ENCODE measurements at places on chromosomes 16 and 17. TPM values are rescaled to one million over a fixed set of nuclear protein-coding genes. Genes with fewer than 3 reads are reported as not detected.

HNF1B gene
- polyA plus RNA-seq = not detected

DNA sequence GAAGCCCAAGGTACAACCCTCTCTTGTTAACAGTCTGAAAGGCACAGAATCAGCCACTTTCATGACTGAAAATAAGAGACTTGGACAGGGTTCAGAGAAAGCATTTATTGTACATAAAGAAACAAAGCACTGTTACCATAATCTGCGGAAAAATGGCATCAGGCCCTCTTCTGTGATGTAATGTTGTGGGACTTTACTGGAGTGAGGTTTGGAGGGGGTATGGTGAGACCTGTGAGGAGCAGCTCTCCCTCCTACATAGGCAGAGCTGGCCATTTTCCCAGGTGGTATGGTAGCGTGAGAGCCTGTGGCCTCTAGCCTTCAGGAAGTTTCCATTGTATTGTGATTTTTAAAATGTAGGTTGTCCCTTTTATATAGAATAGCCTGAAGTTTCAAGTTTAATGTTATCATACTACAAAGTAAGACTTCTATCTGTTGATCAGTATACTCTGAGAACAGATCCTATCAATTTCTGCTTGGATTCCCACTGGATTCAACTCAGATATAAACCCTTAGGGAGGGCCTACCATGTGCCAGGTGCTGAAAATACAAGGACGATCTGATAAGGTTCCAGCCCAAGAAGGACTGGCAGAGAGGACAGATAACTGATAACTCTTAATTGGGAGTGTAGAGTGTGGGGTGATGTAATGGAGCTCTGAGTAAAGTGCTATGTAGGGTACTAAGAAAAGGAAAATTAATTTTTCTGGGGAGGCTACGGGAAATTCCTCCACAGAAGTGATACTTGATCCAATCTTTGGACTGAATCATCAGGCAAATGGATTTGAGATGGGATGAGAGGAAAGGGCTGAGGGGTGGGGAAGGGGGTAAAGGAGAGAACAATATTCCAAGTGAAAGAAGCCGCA is 4.1 kb upstream of the YPEL2 start:
- peaks cover 44% of the 10 kb centered on the region for H3K4me1 ChIP-seq
- H3K4me3 ChIP-seq = no peak overlapping the region
- H3K27me3 ChIP-seq = no peaks in the 10 kb centered on the region
- DNase-seq = no peak
- no peaks in the 10 kb centered on the region for H3K36me3 ChIP-seq
- H3K27ac ChIP-seq = no peak overlapping the region

SLC52A1 gene
- polyA plus RNA-seq = 0.12 TPM

- H3K36me3 ChIP-seq = no peaks in the 10 kb centered on the region
- H3K4me1 ChIP-seq = no peaks in the 10 kb centered on the region
- DNase-seq = no peak
- H3K27ac ChIP-seq = no peak overlapping the region
These were observed 74.1 kb downstream of the SPECC1 start for GRCh38 chr17:20083156-20083859.

WSCD1 gene
- polyA plus RNA-seq = not detected

CSH2 gene
- not detected for polyA plus RNA-seq

DNA sequence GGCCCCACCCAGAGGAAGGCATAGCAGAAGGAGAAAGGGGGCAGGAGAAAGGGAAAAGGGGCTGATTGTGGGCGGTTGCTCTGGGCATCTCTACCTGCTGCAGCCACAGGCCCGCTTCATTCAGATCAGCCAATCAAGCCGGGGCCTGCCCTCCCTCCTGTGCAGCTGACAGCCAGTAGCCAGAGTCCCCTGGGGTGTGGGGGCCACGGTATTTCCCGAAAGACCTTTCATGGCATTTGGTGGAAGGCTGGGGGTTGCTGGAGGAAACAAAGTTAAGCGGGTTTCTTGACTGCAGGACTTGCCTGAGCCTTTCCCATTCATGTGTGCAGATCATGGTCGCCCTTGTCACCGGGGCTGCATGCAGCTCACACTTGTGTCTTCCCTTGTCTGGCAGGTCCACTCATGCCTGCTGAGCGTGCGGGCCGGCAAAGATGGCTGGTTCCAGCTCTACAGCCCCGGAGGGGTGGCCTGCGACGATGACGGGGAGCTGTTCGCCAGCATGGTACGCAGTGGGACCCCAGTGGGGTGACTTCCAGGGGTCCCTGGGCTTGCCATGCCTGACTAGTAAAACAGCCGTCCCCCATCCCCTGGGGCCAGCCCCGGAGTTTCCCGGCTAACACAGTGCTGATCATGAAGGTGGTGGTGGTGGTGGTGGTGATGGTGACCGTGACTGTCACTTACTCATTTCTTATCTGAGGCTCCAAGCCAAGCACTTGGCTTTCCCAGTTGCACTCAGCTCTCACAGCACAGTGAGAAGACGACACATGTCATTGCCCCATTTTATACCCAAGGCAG is 82.7 kb upstream of the PLCG2 start:
- H3K36me3 ChIP-seq = peaks cover 22% of the 10 kb centered on the region
- no peaks in the 10 kb centered on the region for H3K4me1 ChIP-seq
- H3K27me3 ChIP-seq = no peaks in the 10 kb centered on the region
- H3K27ac ChIP-seq = no peak overlapping the region
- H3K4me3 ChIP-seq = no peak overlapping the region

ZNF668 gene
- 8.7 TPM for polyA plus RNA-seq

KRT17 gene
- polyA plus RNA-seq = not detected

DNA sequence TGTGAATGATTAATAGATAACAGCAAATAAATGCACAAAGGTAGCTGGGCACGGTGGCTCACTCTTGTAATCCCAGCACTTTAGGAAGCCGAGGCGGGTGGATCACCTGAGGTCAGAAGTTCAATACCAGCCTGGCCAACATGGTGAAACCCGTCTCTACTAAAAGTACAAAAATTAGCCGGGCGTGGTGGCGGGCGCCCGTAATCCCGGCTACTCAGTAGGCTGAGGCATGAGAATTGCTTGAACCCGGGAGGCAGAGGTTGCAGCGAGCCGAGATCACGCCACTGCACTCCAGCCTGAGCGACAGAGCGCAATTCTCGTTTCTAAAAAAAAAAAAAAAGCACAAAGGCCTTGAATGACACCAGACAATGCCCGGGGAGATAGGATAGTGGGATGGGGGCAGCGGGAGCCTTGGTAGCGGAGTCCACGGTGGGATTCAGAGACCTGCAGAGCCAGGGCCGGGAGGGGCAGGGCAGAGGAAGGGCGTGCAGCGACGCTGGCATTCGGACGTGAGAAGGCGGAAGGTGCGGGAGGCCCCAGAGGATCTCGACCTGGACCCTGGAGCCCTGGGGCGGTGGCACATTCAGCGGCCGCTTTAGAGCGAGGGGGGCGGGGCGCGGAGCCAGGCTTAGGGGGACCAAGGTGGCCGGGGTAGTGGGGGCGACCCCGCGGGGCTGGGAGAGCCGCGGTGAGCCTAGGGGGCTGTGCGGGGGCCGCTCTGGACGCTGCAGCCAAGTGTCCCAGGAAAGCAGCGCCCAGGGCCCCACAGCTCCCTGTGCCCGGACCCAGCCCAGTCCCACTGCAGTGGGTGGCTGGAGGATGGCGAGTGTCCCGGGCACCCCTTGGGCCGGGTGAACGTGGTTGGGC is 999 bp upstream of the FLYWCH2 start:
- H3K27me3 ChIP-seq = no peaks in the 10 kb centered on the region
- H3K27ac ChIP-seq = peak overlapping the region; percentile 88
- peak overlapping the region; percentile 91 for H3K4me3 ChIP-seq
- no peaks in the 10 kb centered on the region for H3K36me3 ChIP-seq
- H3K4me1 ChIP-seq = peaks cover 7% of the 10 kb centered on the region

GRCh38 chr17:57638284-57638683 is 106.8 kb downstream of the CCDC182 start:
- H3K4me3 ChIP-seq = no peak overlapping the region
- no peaks in the 10 kb centered on the region for H3K27me3 ChIP-seq
- DNase-seq = no peak
- H3K27ac ChIP-seq = no peak overlapping the region
- no peaks in the 10 kb centered on the region for H3K36me3 ChIP-seq

- H3K4me1 ChIP-seq = no peaks in the 10 kb centered on the region
- H3K27me3 ChIP-seq = no peaks in the 10 kb centered on the region
- no peak for DNase-seq
- H3K36me3 ChIP-seq = no peaks in the 10 kb centered on the region
- H3K27ac ChIP-seq = no peak overlapping the region
These were observed 793 bp upstream of the IRX3 start for GRCh38 chr16:54287131-54288029.

DNA sequence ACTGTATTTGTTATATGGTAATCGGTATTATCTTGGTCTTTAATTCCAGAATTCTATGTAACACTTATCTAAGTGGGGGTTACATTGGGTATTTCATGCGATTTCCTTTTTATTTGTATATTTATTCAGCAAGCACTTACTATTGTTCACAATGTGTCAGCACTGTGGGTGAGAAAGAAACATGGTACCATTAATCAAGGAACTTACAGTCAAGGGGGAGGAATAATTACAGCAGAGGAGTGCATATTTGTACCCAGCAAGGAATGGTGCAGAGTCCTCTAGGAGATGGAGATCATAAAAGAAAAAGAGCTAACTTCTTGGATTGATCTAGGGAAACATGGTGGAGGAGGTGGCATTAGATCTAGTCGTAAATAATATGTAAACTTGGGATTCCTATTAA is 117.0 kb upstream of the KCNJ16 start:
- no peak overlapping the region for H3K4me3 ChIP-seq
- no peak for DNase-seq
- no peak overlapping the region for H3K27ac ChIP-seq

ABCC6 gene
- polyA plus RNA-seq = 0.18 TPM

DNA sequence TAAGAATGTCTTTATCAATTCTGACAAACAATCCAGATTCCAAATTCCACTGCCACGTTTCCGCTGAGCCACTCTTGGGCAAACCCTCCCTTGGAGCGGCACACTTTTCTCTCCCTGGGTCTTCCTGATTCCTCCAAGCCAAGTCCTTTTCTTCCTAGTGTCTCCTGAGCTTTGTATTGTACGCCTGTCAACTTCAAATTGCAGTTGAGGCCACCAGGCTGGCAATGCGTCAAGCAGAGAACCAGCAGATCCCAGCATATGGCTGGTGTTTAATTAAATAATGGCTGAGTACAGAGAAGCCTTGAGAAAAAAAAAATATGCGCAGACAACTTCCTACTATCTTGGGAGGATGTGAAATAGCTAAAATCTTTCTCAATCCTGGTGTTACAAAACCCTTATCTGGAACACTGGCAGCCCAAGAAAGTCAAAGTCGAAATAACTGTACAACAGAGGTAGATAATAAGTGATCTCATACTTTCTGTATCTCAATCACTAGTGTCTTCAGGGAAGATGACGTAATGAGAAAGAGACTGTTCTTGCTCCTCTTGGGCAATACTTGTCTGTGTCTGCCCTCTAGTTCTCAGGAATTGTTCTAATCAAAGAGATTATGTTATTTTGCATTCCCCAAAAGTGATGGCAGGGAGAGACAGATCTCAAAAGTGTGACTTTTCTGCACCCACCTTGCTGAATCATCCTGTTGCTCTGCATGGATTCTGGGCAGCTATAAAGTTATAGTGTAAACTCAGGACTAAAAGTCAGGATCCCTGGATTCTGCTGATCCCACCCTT is 15.0 kb downstream of the SMIM36 start:
- H3K4me1 ChIP-seq = no peaks in the 10 kb centered on the region
- H3K27ac ChIP-seq = no peak overlapping the region
- H3K27me3 ChIP-seq = no peaks in the 10 kb centered on the region
- H3K36me3 ChIP-seq = no peaks in the 10 kb centered on the region

GRCh38 chr16:88939245-88939971 is 37.6 kb downstream of the CBFA2T3 start:
- DNase-seq = no peak
- peaks cover 3% of the 10 kb centered on the region for H3K4me1 ChIP-seq
- no peaks in the 10 kb centered on the region for H3K36me3 ChIP-seq
- H3K27me3 ChIP-seq = peaks cover 48% of the 10 kb centered on the region
- H3K4me3 ChIP-seq = no peak overlapping the region

GRCh38 chr17:29835435-29836351 is 94.3 kb downstream of the SSH2 start:
- H3K27me3 ChIP-seq = no peaks in the 10 kb centered on the region
- H3K36me3 ChIP-seq = no peaks in the 10 kb centered on the region
- H3K4me3 ChIP-seq = no peak overlapping the region
- no peak for DNase-seq
- no peaks in the 10 kb centered on the region for H3K4me1 ChIP-seq

ZP2 gene
- polyA plus RNA-seq = not detected

VWA3A gene
- polyA plus RNA-seq = not detected

GRCh38 chr16:83888672-83889044 is 10.3 kb upstream of the MLYCD start:
- H3K36me3 ChIP-seq = no peaks in the 10 kb centered on the region
- H3K4me1 ChIP-seq = no peaks in the 10 kb centered on the region
- no peak for DNase-seq

FBXO39 gene
- not detected for polyA plus RNA-seq

TEDC2 gene
- polyA plus RNA-seq = 0.56 TPM

- H3K27ac ChIP-seq = peak overlapping the region; percentile 64
- no peak for DNase-seq
- H3K36me3 ChIP-seq = no peaks in the 10 kb centered on the region
- H3K4me1 ChIP-seq = no peaks in the 10 kb centered on the region
These were observed 107.6 kb upstream of the MED13 start for GRCh38 chr17:62172492-62173291.

- H3K4me3 ChIP-seq = no peak overlapping the region
- H3K27ac ChIP-seq = no peak overlapping the region
- H3K4me1 ChIP-seq = no peaks in the 10 kb centered on the region
- DNase-seq = no peak
- H3K36me3 ChIP-seq = peaks cover 52% of the 10 kb centered on the region
- no peaks in the 10 kb centered on the region for H3K27me3 ChIP-seq
These were observed 12.6 kb downstream of the UBN1 start for GRCh38 chr16:4859900-4860255.

CDH15 gene
- polyA plus RNA-seq = not detected

FHOD1 gene
- 5.5 TPM for polyA plus RNA-seq

- no peaks in the 10 kb centered on the region for H3K4me1 ChIP-seq
- no peaks in the 10 kb centered on the region for H3K36me3 ChIP-seq
- no peak overlapping the region for H3K4me3 ChIP-seq
- no peak for DNase-seq
- H3K27ac ChIP-seq = no peak overlapping the region
These were observed 73.4 kb upstream of the GPR139 start for GRCh38 chr16:20147091-20147490.

DNA sequence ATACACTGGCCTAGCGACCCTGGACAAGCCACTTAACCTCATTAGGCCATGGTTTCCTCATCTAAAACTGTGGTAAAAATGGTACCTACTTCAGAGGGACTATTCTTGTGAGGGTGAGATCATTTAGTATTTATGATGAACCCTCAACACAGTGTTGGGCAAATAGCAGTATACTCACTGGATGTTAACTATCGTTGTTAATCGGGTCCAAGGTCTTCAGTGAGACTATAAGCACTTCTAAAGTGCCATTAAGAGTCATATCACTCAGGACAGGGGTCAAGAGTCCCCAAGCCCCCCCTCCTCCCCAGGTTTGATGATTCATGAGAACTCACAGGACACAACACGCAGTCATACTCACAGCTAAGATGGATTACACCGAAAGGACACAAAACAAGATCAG is 11.0 kb downstream of the TK2 start:
- no peaks in the 10 kb centered on the region for H3K4me1 ChIP-seq
- no peaks in the 10 kb centered on the region for H3K36me3 ChIP-seq
- H3K27me3 ChIP-seq = no peaks in the 10 kb centered on the region
- H3K27ac ChIP-seq = no peak overlapping the region

GRCh38 chr16:64364894-64365293 is 757.0 kb downstream of the CDH11 start:
- H3K27me3 ChIP-seq = no peaks in the 10 kb centered on the region
- H3K4me1 ChIP-seq = no peaks in the 10 kb centered on the region
- H3K27ac ChIP-seq = no peak overlapping the region
- no peak overlapping the region for H3K4me3 ChIP-seq
- no peaks in the 10 kb centered on the region for H3K36me3 ChIP-seq
- no peak for DNase-seq

TUBG1 gene
- 11.1 TPM for polyA plus RNA-seq

All from CD8-positive, alpha-beta memory T cell (primary cell).